Forelimb muscle (tissue), 1 donor: ENCODE measurements at places on chromosomes 2 and 18. TPM values are rescaled to one million over a fixed set of nuclear protein-coding genes. Genes with fewer than 3 reads are reported as not detected.

Gene SFT2D3
- not detected for polyA plus RNA-seq

Gene KYNU
- 0.67 TPM for polyA plus RNA-seq

Gene NTSR2
- not detected for polyA plus RNA-seq

Gene KANSL3
- 32.4 TPM for polyA plus RNA-seq

Gene RBM44
- 0.59 TPM for polyA plus RNA-seq

Gene PRKAG3
- polyA plus RNA-seq = 32.9 TPM

DNA sequence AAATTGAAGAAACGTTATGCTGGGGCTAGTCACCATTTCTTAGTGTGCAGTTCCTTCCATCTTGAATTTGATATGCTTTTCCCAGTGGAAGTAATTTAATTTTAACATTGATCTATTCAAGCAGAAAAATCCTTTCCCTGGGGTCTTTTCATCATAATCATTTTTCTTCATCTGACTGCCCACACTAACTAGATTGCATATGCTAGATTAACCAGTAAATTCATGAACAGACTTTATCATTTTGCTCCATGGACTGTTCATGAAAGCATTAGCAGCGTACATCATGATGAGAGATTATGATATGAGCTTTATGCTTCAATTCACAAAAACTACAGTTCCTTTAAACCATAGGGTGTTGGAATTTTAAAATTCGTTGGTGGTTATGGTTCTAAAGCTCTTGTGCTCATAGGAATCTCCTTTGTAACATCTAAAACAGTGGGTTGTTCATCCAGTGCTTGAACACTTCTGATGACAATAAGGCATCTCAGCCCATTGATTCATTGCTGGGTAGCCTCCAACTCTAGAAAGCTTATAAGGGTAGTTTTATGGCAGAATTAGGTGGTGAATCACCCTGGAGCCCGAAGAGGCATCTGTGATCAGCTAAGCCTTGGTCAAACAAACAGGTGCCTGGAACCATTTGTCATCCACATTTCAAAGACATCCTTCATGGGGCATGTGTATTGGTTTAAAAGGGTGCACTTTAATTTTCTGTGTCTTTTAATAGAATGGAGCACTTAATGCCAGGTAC is 77.2 kb upstream of the NDUFV2 start:
- no peak for DNase-seq

- no peak for DNase-seq
Measured at GRCh38 chr2:112687522-112687921, 33.3 kb upstream of the NT5DC4 start.

DNA sequence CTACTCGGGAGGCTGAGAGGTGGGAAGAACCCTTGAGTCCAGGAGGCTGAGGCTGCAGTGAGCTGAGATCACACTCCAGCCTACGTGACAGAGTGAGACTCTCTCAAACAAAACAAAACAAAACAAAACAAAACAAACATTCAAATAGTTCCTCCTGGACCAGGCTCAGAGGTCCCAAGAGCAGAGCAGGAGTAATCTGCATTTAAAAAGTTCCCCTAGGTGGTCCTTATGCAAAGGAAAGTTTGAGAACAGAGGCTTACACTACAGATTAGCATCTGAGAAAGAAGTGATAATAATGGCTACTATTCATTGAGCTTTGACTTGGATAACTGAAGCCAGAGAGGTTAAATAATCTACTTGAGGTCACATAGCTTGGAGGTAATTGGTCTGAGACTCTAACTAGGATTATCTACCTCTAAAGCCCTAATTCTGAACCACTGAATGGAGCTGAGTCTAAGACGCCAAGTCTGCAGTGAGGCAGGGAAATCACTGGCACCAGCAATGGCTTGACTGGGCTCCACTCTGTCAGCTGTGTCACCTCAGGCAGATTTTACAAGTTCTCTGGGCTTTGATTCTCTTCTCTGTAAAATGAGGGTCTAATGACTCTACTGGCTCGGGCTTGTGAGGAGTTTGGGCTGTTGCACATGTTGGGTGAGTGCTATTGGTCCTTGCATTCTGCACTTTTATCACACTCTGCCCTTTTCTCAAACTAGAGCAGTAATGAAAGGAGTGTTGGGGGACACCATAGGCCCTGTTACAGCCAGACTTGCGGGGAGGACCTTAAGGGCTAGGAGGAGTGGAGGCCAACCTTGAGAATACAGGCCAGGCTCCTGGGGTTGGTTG is 29.2 kb upstream of the DLX2 start:
- DNase-seq = no peak

DNA sequence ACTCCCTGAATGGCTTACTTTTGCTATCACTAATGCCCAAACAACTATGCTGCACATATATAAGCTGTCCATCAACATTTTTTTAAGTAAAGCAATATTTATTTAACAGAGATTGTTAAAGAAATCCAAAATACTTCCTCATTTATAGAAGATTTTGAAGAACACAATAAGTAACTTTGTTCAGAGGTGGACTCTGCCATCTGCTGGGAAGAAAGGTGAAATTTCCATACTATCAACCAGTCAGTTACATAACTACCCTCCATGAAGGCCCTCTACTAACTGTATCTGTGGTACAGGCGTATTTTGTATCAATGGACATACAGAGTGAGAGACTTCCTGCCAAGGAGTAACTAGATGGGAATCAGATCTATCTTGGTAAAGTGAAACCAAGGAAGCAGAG is 106.0 kb downstream of the DTNB start:
- no peak for DNase-seq

DNA sequence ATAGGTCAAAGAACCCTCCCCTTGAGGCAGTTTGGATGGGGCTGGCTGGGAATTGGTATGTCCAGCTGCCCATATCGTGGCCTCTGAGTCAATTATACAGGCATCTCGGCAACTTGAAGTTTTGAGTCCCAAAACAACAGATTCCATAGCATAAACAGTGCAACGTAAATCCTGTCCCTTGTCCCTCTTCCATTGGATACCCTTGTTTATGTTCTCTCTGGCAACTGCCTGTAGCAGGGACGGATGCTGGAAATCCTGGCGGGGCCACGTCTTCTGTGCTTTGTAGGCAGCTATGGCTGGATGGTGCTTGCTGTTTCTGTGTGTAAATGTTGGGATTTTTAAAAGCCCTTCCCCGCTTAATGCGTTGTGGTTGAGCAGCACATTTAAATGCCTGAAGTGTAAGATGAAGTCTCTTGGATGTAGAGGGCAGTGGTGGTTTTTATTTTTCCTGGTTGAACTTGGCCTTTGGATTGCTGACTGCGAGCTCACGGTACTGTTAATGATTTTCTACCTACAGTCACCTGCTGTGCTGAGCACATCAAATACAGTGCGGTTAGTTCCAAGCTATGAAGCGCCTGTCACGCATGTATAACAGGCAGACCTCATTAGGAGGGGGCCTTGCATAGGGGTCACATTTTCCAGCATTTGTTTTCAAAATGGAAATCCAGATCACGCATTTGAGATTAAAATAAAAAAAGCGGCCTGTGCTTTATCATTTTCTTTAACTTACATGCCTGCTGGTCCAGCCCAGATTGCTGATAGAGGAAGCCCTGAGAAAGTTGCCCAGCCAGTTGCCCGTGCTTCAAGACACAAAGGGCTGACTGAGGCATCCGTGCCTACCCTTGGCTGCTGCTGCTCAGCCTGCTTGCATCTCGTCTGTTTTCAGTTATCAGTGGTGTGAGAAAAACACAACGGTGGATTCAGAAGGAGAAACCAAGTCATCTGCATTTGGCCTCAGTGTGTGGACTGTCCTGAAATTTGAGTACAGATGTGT is 84.7 kb downstream of the NEDD4L start:
- DNase-seq = no peak

DNA sequence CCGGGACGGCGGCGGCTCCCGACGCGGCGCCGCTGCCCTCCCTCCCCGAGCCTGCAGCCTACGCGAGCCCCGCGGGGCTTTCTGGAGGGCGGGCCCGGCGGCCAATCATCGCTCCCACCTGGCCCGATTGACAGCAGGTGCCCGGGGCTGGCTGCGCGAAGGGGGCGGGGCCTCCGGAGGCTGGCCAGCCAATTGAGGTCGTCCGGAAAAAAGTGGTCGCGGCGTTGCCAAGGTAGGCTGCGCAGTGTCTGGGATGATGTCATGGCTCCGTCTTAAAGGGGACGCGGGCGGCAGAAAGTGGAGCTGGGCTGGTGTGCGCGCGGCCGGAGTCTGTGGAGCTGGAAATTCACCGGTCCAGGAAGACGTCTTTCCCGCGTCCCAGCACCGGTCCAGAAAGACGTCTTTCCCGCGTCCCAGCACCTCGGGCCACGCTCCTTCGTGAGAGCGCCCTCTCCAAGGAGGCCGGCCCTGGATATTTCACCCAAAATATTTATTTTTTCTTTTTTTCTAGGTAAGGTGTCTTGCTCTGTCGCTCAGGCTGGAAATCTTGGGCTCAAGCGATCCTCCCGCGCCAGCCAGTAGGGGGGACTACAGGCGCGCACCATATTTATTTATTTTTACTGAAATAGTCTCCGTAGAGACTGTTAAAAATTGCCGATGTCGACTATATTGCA is at the start of gene ACTR1B:
Gene ACTR1B (minus strand): TSS at position 83 of the 674 bp plus-strand sequence. CDS start 154 bp downstream, outside the sequence.
- peak; percentile 94 for DNase-seq

DNA sequence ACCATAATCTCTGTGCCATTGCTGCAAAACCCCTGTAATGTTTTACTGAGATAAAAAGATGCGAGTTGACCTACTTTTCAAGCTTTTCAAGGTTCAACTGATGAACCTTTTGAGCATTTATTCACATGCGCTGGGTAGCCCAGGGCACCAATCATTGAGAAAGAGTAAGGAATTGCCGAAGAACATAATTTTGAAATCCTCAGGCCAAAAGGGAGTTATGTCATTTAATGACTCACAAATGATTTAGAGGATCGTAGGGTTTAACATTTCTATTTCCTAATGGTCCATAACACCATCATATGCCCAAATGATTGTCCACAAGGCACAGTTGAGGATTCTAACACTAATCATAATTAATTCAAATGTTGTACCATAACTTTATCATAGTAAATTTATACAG is 20.2 kb upstream of the DLX1 start:
- no peak for DNase-seq

- no peak for DNase-seq
Measured at GRCh38 chr18:78241535-78242253, 737.9 kb upstream of the SALL3 start.

DNA sequence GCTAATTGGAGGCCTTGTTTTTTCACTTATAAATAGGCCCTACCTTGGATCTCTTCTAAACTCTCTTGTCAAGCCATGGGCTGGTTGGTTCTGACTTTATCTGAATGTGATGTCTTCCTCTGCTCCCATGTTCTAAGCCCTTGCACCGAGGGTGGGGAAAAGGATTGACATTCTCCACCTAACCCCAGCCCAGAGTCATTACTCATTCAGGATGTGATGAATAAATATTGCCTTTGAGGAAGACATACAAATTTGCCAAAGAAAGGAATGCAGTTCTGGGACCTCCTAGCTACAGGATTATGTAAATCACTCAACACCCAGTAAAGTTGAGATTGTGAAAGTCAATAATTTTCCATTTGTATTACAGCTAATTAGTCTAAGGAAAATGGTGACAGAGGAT is 142.1 kb upstream of the LYPD6 start:
- DNase-seq = no peak

DNA sequence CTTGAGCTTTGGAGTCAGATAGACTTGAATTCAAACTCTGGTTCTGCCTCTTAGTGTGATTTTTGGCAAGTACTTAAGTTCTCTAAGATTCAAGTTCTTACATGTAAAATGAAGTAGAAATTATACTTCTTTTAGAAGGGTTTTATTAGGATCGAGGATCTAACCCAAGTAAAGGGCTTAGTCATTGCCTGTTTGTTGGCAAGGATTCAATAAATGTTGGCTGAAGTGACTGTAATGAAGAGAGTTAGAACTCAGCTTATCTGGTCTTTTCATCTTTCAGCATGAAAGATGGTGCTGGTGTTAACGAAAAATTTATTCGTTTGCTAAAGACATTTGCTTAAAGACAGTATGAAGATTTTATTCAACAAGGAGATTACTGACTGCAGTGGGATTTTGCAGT is 315.9 kb upstream of the THUMPD2 start:
- no peak for DNase-seq

DNA sequence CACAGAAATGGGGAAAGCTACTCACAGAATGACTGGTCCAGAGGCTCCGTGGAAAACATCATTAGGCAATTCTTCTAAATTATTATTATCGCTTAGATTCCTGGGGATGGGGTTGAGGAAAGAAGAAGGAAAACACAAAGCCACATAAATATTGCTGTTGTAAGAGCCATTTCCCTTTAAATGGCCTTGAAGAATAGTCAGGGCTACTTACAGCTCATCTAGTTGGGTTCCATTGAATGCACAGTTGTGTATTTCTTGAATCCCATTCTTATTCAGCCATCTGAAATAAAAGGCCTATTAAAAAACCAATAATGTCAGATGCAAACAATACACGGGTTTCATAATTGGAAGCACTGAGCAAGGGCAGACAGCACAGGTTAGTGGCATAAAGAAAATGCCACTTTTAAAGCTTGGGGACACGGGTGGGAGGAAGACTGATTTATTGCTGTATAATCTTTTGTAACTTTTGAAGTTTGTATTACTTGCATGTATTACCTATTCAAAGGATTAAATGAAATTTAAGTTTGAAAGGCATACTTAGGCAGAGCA is 171.4 kb downstream of the FSHR start:
- DNase-seq = no peak

GRCh38 chr2:177756336-177756735 is 316.2 kb downstream of the PDE11A start:
- no peak for DNase-seq

DNA sequence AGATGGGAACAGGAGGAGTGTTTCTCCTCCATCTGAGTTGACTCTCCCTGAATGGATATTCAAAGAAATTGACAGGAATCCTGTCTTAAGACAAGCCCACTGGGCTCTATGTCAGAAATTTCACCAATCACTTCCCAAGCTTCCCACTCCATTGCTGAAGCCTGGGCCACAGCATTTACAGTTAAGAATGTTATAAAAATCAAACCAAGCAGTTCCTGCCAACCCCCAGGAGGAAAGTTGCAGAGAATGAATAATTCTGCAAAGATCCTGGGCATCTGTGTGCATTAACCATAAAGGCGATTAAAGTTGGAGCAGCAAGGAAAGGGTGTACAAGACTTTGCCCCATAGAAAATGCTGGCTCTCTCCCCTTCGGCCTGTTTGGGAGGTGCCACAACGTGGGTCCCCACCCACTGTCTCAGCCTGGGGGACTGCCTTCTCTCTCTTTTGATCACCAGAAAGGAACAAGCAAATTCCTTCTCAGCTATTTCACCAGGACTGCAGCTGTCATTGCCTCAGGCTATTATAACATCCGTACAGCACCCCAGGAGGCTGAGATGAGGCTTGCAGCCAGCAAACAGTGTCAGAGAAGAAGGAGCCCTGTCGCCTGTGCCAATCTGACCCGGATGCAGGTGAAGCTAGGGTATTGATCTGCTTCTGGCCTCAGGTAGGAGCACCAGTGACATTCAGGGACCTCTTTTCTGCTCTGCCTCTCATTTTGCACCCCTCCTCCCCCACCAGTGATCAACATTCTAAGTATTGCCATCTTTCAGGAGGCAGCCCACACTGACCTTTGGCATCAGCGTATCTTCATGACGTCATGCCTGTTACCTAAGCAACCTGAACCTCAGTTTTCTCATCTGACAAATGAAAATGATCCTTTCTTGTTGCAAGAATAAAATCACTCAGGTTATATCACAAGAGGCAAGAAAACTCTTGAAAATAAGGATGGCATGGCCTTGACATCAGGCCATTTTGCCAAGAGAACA is 219.0 kb downstream of the SH3BP4 start:
- DNase-seq = no peak
